Osteocyte (in vitro differentiated cells): ENCODE measurements at places on chromosomes 6 and 20. TPM values are rescaled to one million over a fixed set of nuclear protein-coding genes. Genes with fewer than 3 reads are reported as not detected.

GRCh38 chr6:45116714-45117410 lies 211.3 kb upstream of the RUNX2 start:
- no peaks in the 10 kb centered on the region for H3K27me3 ChIP-seq
- H3K36me3 ChIP-seq, result no peaks in the 10 kb centered on the region
- DNase-seq, result no peak
- H3K27ac ChIP-seq, result peak overlapping the region; percentile 31
- H3K4me3 ChIP-seq, result no peak overlapping the region

DNA sequence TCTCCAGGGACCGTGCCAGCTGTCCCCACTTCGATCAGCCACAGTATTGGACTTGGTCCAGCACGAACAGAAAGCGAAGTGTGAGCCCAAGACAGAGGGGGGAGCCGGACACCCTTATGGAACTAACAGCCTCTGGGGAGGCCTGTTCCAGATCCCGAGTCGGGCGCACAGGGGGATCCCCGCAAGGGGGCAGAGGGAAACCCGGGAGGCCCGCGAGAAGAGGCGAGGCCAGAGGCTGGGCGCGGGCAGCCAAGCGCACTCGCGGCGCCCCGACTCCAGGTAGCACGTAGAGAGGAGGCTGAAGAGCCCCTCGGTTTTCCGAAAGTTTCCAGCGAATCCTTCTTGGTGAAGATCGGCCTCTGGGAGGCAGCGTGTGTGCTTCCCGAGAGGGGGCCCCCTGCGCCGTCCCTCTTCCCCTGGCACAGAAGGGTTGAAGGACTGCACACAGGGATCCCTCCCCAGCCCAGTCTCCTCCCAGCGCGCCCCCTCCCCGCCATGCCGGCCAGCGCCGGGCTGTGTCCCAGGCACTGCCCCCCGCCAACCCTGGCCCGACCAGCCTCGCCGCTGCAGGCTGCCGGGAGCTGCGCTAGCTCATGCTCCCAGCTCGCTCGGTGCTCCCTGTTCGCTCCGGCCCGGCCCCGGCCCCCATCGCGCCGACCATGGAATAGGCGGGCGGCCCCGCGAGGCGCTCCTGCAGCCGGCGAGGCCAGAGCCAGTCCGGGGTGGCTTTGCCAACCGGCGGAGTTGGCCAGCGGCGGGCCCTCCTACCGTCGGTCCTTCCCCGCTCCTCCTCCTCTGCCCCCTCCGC lies 577 bp upstream of the SLC24A3 start:
- H3K27me3 ChIP-seq, result peaks cover 51% of the 10 kb centered on the region
- no peaks in the 10 kb centered on the region for H3K4me1 ChIP-seq
- H3K27ac ChIP-seq, result no peak overlapping the region
- H3K4me3 ChIP-seq, result peak overlapping the region; percentile 54
- H3K36me3 ChIP-seq, result no peaks in the 10 kb centered on the region

DNA sequence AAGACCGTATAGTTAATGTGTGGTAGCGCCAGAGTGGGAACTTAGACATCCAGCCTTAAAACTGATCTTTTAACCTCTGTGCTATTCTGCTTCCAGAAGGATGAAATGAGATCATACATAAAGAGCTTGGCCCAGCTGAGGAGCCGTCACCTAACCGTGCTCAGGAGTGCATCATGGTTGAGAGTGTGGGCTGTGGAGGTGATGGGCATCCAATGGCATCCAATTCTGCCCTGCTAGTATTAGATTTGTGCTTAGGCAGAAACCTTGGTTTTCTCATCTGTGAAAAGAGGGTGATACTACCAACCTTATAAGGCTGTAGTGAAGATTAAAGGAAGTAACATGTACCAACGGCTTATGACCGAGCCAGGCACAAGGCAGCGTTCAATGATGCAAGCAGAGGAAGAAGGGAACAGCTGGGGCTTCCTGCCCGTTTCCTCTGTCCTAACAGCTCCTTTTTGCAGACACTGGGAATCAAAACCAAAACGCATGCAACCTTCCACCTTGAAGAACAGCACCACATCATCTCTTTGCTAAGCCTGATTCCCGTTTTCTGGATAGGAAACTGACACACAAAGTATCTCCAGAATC lies 1.3 kb downstream of the SLC22A16 start:
- no peaks in the 10 kb centered on the region for H3K4me1 ChIP-seq
- peaks cover 15% of the 10 kb centered on the region for H3K27me3 ChIP-seq
- no peak overlapping the region for H3K4me3 ChIP-seq

The JPH2 gene
- 14.2 and 16.5 TPM in 2 replicates for total RNA-seq

The IPCEF1 gene
- 0.31 and 0.46 TPM in 2 replicates for total RNA-seq

The SUN5 gene
- not detected in 2 replicates for total RNA-seq

The KCNQ5 gene
- 5.5 and 7.2 TPM in 2 replicates for total RNA-seq

The SLC17A1 gene
- total RNA-seq, result not detected in 2 replicates

The BANF2 gene
- total RNA-seq, result not detected in 2 replicates

The ASIP gene
- total RNA-seq, result not detected in 2 replicates

The TBX18 gene
- total RNA-seq, result 5.4 and 8.0 TPM in 2 replicates

The MED20 gene
- 24.3 and 30.0 TPM in 2 replicates for total RNA-seq
